Activated T-helper 1 cell treated with anti-CD3 and anti-CD28 coated beads, Interleukin-12 subunit alpha, Interleukin-12 subunit beta, Interleukin-2, Interleukin-4 antibody, amounts not matched to agents 30 ng/mL and 10 ng/mL and 1 ng/mL, durations not matched to agents 14 hours and 24 hours and 36 hours (primary cell): ENCODE measurements at places on chromosomes 7 and 10.

DNA sequence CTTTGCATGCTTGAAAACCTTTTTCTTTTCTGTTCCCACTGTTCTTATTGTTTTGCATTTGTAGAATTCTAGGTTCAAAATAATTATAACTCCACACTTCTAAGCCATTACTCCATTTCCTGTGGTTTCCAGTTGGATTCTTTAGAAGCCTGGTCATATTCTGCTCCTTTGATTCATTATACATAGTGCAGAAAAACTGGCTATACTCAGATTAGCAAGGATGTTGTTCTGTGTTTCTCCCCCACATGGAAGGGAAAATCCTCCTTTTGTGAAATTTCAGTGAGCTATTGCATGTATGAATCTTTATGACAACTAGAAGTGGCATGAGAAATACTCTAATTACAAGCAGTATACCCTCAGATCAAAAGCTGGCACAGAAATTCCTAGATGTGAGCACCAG is 79.5 kb downstream of the SLC13A1 start:
- DNase-seq = no peak

GRCh38 chr7:83410989-83411591 is 237.8 kb downstream of the SEMA3E start:
- no peak for DNase-seq

DNA sequence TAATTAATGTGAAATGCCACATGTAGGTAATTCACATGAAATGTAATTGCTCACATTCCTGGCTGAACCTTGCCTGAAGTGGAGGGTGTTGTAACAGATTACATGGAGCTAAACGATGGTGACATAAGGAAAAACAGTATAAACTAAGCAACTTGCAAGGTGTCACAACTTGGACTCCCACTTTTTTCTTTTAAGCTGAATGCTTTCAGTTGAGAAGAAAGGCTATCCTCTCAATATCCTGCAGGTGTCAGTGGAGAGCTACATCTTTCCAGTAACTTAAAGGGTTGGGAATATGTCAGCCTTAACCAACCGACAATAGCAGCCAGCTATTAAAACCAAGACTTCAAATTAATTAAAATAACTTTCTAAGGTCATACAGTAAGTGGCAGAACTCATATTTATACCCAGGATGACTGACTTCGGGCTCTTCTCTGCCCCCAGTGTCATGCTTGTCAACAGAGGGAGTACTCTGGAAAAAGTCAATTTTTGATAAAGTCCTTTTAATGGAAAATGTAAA is 33.7 kb downstream of the NRBF2 start:
- peak; percentile 17 for DNase-seq

GRCh38 chr7:151756076-151756731 is 120.7 kb downstream of the PRKAG2 start:
- DNase-seq = peak; percentile 20

GRCh38 chr10:77533887-77534278 is 103.7 kb downstream of the KCNMA1 start:
- no peak for DNase-seq

DNA sequence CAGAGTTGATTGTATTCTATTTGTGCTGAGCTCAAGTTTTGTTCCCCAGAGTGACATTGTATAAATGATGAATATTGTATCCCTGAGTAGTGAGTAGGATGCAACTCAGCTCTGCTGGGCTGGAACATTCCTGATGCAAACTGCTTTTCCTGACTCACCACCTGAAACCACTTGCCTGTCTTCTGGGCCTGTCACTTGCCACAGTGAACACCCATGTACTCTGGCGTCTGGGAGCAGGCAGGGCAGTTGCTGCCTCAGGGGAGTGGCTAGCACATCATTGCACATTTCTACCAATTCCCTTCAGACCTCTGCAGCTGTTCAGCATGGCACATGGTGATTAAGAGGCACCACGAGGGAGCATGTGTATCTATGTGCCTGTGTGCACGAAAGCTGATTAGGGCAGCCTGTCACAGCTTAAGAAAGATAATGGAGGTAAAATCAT is 157.3 kb downstream of the SND1 start:
- DNase-seq = no peak

GRCh38 chr7:140898786-140899536 is 25.8 kb downstream of the BRAF start:
- no peak for DNase-seq

- no peak for DNase-seq
Observed at GRCh38 chr10:132280646-132281074, 27.1 kb downstream of the STK32C start.

GRCh38 chr10:77006836-77007511 is 630.6 kb downstream of the KCNMA1 start:
- DNase-seq = no peak

- no peak for DNase-seq
Observed at GRCh38 chr7:153524070-153524601, 528.1 kb upstream of the DPP6 start.

GRCh38 chr7:107103369-107103768 is 58.9 kb downstream of the PRKAR2B start:
- no peak for DNase-seq

DNA sequence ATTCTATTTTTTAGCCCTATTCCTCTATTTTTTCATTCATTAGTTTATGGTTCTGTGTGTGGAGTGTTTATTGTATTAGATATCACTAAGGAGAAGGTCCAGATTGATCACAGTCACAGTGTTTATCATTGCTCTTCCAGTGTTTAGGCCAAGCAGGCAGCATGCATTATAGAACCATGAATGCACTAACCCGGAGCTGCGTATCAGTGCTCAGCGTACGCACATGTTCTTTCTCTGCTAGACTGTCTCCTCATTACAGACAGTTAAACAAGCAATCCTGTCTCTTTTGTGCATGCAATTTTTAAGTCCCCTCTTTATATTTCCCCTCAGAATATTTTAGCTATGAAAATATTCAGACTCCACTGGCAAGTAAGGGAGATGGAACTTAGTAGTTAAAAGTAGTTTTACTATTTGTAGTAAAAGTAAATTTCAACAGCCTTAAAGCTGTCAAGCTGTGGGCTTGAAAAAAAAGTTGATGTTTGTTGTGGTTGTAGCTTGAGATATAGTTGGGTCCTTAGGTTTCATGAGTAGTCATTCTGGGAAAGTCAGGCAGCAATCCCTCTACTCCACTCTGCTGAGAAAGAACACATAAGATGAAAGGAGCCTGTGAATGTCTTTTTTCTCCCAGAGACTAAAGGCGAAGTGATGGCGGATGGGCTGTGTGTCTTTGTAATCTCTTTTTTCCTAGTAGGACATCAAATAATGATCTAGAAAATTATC is 260.4 kb downstream of the CDK14 start:
- no peak for DNase-seq

GRCh38 chr7:100118388-100119071 is 628 bp downstream of the TAF6 start:
- DNase-seq = no peak

DNA sequence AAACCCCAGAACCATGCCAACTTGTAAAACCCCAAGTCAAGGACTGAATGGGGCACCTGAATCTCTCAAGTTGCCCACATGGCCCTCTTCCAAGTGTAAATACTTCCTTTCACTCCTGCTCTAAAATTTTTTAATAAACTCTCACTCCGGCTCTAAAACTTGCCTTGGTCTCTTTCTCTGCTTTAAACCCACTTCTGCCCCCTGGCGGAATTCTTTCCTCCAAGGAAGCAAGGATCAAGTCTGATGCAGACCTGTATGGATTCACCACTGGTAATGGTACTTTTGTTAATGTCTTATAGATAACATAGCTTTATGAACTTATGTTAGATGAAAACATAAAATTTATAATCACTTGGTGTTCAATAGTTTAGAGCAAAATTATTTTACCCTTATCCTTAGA is 33.8 kb downstream of the SLC16A9 start:
- DNase-seq = no peak

- DNase-seq = no peak
Observed at GRCh38 chr10:80473096-80473657, 19.1 kb downstream of the TSPAN14 start.

DNA sequence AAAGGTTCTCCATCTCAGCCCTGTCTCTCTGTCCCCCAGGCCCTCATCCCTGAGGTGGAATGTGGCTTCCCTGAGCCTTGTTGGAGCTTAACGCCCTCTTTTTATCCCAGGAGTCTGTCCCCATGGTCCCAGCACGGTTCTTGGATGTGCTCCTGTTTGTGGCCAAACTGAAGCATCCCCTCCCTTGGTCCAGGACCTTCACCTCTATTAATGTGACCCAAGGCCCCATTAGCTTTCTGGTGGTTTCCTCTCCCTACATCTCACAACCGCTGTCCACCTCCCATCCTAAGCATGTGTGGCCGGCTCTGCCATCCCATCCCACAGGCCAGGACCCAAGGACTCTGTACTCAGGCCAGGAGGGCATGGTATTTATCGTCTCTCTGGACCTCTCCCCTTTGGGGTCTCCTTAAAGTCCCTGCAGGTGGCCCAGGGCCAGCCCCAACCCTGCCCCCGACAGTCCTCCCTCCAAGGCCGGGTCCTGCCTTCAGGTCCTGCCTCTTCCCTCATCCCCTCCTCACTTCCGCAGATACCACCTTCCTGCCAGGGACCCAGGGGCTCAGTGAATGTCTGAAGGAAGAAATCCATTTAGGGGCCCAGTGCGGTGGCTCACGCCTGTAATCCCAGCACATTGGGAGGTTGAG is 15.4 kb upstream of the SH2B2 start:
- DNase-seq = no peak

GRCh38 chr7:157938211-157938610 is 601.4 kb downstream of the DNAJB6 start:
- no peak for DNase-seq

DNA sequence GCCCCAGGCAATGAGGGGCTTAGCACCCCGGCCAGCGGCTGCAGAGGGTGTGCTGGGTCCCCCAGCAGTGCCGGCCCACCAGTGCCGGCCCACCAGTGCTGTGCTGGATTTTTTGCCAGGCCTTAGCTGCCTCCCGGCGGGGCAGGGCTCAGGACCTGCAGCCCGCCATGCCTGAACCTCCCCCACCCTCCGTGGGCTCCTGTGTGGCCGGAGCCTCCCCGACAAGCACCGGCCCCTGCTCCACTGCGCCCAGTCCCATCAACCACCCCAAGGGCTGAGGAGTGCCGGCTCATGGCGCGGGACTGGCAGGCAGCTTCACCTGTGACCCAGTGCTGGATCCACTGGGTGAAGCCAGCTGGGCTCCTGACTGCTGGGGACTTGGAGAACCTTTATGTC is 3.5 kb upstream of the ACSL5 start:
- no peak for DNase-seq

DNA sequence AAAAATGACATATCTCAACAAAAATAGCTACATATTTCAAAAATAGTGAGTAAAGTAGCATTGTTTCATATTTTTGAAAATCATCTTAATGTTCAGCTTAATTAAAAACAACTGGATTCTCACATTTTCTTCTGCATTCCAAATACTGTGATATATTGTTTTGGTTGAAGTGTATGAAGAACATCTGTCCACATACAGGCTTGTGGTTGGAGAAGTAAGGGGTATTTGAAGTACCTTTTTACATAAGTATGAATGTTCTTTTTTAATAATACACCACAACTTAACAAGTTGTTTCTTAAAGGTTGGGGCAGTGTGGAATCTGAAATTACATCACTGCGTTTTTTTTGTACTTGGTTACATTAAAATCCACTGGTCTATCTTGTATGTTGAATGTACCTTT is 442.5 kb downstream of the KIF20B start:
- DNase-seq = no peak

GRCh38 chr7:1940402-1940786 is 270.3 kb downstream of the ELFN1 start:
- peak; percentile 90 for DNase-seq

DNA sequence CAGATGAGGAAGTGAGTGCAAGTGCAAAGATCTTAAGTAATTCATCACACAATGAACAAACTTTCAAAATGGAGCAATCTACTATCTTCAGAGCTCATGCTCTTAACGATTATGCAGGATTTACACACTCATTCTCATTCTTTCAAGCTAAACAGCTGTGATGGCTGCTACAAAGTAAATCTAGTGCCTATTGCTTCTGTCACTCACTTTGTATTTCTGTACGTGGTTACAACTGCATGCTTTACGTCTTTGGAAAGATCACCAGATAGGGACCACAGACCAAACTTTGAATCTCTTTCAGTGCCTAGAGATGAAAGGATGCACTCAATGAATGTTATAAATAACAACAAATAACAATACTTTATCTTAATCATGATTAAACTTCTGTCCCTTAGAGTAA is 194.6 kb downstream of the MAGI2 start:
- DNase-seq = no peak

DNA sequence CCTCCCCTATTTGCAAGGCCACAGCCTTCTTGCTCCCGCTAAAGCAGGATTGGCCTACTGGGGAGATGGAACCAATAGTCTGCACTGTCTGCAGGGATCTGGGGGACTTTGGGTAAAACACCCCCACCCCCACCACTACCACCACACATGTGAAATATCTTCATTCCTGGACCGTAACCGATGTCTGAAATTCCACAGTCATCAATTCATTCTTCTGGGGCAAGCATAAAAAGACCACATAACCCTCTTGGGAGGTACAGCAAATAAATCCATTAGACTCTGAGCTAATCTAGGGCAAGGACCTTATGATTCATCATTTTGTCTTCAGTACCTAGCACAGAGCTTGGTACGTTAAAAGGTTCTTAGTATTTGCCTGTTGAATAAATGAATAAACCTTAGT is 307.8 kb downstream of the GPAM start:
- DNase-seq = no peak

DNA sequence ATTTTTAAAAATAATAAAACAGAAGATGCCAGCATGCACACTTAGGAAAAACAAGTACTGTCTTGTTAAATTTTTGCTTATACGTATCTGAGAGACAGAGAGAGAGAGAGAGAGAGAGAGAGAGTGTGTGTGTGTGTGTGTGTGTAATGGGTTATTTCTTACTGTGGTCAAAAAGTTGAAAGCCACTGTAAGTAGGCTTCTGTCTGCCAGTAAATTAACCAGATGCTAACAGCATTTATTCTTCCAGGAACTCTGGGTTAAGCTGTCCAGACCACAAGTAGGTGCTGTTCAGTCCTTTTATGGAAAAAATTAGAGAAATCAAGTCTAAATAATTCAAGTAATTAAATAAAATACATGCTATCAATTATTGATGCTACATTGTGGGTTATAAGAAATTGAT is 39.7 kb downstream of the RNF32 start:
- no peak for DNase-seq

GRCh38 chr10:62778125-62778524 is 26.4 kb upstream of the ADO start:
- no peak for DNase-seq

DNA sequence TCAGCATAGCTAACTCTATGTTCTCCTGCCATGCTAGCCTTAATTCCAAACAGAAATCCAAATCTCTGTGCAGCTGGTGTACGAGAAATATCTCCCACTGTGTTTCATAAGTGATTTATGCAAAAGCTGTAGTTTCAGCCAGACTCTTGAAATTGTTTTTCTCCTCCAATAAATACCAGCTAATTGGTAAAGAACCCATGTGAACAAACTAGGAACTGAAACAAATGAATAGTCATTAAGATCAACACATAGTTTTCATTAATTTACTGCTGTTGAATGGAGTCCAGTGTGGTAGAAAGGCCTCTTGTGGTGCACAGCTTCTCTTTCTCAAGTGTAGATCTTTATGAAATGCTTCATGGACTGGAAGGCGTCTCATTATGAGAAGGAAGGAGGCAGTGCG is 18.4 kb downstream of the PPP1R17 start:
- no peak for DNase-seq
